ENCODE measurements at places on chromosomes 3 and 15.

GRCh38 chr15:47506329-47507100, 210.8 kb upstream of the SEMA6D start:
- DNase-seq: no peak

GRCh38 chr3:97863031-97863430, 41.2 kb downstream of the CRYBG3 start:
- no peak for DNase-seq

DNA sequence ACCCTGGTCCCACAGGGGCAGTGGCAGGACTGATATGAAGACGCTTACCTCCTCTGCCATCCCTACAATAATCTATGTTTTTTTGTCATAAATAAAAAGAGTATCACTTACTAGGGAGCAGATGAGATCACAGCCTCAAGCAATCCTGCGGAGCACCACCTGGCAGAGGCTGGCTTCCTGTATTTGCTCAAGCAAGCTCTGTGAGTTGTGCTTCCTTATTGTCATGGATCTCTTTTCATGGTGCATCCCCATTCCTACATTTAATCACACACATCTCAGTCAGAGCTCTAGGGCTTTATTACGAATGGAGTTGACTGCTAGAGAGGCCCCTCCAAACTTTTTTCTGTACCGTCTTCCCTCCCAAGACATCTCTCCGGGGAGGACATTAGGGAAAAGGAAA, 186.0 kb downstream of the UBE2E2 start:
- DNase-seq: no peak

DNA sequence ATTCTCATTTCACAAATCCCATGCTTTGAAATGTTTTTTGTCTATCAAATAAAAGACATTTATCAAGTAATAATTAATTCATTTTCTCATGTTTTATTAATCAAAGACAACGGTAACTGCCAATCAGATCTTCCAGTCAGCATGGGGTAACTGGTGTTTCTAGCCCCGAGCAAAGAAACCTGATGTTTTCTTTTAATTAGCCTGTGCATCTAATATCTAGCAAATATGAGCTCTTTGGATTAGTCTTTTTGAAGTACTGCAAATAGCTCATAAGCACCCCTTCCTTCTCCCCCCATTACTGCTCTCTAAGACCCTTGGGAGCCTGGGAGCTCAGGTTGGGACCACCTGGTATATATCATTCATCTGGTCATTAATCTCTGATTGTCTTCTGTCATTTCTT, 43.1 kb upstream of the SRGAP3 start:
- DNase-seq: no peak

- DNase-seq: no peak
Observed at GRCh38 chr3:131494706-131495105, 8.1 kb downstream of the MRPL3 start.
